ENCODE measurements at places on chromosomes 4 and X.
A peak's percentile ranks its signal among the peaks of the same experiment; 100 is the strongest.

GRCh38 chrX:109448282-109448938 is 33.5 kb downstream of the GUCY2F start:
- no peak for DNase-seq

DNA sequence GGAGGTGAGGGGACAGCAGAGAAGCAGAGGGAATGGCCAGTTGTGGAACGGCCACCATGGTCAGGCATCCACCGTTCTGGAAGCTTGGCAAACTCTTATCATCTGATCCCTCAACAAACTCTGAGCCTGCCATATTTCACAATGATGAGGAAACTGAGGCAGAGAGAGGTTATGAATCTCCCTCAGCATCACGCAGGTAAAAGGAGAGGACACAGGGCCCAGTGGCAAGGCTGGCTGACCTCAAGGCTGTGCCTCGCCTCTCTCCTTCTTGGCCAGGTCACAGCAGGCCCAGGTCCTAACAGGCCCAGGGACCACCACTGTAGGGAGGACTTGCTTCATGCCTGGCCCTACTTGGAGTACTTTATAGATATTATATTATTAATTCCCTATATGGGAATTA is 242.8 kb downstream of the EVC2 start:
- DNase-seq: no peak

- DNase-seq: peak; percentile 27
Observed at GRCh38 chr4:111631215-111631999, 513.8 kb upstream of the FAM241A start.

- DNase-seq: no peak
Observed at GRCh38 chrX:52811065-52811625, at the start of gene XAGE5. Gene XAGE5, plus strand, starts transcription at chrX:52811287. Its CDS starts 1,280 bp downstream, at chrX:52812567.

- no peak for DNase-seq
Observed at GRCh38 chr4:189385579-189385978, 555.1 kb upstream of the FRG1 start.

DNA sequence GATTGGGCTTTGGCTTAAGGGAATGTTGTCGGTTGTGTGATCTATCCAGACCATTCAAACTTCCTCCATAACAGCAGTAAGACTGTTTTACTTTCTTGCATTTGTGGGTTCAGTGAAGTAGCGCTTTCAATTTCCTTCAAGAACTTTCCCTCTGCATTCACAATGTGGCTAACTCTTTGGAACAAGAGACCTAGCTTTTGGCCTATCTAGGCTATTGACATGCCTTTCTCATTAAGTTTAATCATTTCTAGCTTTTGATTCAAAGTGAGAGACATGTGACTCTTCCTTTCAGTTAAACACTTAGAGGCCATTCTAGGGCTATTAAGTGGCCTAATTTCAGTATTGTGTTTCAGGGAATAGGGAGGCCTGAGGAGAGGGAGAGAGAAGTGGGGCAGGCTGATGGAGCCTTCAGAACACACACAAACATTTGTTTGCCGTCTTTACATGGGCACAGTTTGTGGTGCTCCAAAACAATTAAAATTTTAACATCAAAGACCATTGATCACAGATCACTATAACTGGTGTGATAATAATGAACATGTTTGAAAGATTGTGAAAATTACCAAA is 34.1 kb downstream of the ADH5 start:
- no peak for DNase-seq

DNA sequence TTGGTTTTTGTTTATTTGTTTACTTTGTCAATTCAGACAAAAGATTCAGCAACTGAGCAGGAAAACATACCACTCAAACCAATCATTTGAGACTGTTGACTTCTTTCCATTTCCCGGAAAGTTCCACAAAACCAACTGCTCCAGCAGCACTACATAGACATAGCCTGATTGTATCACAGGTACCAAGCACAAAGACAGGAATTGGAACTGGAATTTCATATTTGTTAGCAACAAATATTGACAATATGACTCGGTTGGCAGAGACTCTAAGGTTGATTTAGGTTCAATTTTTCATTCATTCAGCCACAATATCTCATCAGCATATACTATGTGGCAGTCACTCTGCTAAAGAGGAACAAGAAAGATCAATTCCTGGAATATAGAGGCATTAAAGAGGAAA is 364.0 kb downstream of the ZIC3 start:
- no peak for DNase-seq

GRCh38 chrX:100695302-100695701 is 36.6 kb downstream of the SYTL4 start:
- DNase-seq: no peak

DNA sequence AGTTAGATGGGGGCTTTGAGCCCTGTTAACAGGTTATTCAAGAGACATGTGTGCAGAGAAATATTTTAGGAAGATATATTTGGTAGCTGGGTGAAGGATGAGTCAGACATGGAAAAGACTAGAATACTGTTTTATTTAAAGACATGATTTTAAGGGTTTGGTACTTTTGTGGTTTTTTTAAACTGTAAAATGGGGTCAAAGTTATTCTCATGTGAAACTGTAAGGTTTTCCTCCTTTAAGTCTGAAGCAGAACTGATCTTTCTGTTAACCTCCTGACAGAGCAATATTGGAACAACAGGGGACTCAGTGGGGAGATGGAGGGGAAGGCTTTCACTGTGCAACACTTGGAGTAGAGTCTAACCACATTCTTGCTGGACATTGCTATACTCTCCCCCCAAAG is 112.4 kb upstream of the LSM6 start:
- DNase-seq: no peak

DNA sequence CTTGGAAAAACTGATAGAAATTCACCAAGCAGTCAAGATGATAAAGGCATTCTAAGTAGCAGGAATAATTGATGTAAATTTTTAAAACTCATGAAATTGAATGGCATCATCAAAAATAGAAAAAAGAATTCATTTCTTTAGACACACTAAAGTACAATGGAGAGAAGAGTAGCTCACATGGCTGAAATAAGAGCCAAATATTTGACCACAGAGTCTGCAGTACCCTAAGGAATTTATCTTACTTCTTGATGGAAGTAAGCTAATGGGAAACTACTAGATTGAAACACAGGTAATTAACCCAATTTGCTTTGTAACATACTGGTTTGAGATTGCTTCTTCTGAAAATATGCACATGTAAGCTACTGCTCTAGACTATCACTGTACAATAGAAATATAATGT is 70.8 kb upstream of the GPM6A start:
- no peak for DNase-seq

GRCh38 chrX:27444093-27444908 is 18.8 kb downstream of the PPP4R3C start:
- no peak for DNase-seq

- DNase-seq: no peak
Observed at GRCh38 chrX:20913760-20914159, 460.5 kb upstream of the CNKSR2 start.

DNA sequence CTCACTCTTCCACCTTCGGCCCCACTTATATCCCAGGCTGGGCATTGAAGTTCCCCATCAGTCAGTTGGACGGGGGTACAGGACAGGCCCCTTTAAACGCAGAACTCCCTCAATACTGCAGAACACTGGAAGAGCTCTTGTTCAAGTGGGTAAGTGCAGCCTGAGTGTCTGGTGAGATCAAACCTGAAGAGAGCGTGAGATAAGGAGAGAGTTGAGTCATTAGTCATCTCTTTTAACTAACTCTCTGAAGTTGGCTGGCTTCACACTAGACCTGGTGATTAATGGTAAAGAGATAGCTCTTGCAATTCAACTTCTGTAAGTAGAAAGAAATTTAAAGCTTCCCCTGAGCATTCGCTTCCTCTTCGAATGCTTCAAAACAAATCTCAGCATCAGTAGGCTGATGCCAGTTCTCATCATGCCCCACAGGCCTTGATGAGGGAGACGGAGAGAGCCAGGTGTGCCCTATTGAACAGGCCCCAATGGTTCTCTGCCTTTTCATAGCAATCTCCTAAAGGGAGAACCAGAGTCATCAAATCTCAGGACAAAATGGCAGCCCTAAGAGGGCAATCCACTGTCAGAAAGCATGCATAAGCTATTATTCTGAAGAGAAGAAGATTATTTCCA is 41.0 kb upstream of the JADE1 start:
- DNase-seq: peak; percentile 6

GRCh38 chrX:41382714-41383645 is 49.0 kb downstream of the DDX3X start:
- DNase-seq: peak; percentile 17

DNA sequence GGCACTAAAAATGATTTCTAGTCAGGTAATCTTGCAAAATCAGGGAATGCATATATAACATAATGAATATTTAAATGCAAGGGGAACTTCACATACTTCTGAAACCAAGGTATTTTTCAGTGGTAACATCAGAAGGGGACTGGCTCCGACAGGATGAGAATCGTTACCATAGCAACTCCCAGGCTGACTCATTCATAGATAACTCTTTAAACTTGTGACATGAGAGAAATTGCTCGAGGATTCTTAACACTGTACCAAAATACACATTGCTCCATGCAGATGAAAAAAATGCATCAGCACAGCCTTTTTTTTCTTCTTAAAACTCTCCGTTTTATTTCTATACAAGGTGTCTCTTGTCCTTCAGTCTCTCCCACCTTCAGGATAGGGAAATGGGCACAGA is 114.3 kb downstream of the GABRB1 start:
- peak; percentile 75 for DNase-seq

- DNase-seq: no peak
Observed at GRCh38 chrX:24124244-24124799, 25.2 kb upstream of the ZFX start.

- DNase-seq: no peak
Observed at GRCh38 chr4:78222575-78223186, 165.6 kb downstream of the FRAS1 start.

GRCh38 chr4:72394012-72394663 is 174.9 kb downstream of the ADAMTS3 start:
- no peak for DNase-seq

DNA sequence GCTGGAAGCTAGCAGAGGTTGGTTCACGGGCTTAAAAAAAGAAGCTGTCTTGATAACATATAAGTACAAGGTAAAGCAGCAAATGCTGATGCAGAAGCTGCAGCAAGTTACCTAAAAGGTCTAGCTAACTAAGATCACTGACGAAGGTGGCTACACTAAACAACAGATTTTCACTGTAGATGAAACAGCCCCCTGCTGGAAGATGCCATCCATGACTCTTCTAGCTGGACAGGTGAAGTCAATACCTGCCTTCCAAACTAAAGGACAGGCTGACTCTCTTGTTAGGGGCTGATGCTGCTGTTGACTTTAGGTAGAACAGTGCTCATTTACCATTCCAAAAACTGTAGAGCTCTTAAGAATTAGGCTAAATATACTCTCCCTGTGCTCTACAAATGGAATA is 99.5 kb downstream of the FBXW7 start:
- DNase-seq: no peak

DNA sequence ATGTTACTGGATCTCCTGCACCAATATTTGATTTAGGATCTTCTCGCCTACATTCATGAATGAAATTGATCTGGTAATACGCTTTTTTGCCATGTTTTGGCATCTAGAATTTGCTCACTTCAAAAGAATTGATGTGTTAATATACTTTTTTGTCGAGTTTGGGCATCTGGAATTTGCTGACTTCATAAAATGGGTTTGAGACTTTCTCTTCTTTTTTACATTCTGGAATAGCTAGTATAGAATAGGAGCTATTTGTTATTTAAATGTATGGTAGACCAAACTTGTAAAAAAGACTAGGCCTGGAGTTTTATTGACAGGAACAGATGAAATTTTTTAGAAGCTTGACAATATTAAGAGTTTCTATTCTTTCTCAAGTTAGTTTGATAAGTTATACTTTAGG is 404.9 kb upstream of the TENM3 start:
- no peak for DNase-seq

DNA sequence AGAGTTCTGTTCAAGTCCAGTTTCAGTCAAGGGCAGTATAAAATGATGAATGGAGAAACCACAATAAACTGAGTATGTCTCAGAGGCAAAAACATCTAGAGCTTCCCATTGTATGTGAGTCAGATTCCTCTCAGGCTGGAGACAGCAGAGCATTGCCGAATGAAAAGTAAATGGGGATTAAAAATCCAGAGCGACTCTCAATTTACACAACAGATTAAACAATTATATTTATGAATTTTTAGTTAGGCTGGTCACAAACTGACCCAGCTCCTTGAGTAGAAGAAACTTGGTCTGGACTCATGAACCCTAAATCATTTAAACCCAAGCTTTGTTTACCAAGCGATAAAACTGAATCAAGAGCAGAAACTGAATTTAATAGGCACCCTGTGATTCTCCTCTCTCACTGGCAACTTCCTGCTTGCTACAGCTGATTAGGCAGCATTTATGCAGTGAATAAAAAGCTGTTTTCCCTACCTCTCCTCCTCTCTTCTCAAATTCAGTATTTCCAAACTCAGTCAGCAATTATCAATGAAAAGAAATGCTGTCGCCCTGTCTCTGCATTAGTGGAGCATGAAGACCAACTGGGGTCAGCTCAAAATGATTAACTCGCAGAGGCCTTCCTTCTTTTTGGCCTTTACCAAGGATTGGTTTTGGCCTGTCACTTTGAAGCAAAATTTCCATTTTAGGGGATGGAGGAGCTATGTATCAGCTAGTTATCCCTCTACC is 568.0 kb downstream of the PDHA2 start:
- no peak for DNase-seq

DNA sequence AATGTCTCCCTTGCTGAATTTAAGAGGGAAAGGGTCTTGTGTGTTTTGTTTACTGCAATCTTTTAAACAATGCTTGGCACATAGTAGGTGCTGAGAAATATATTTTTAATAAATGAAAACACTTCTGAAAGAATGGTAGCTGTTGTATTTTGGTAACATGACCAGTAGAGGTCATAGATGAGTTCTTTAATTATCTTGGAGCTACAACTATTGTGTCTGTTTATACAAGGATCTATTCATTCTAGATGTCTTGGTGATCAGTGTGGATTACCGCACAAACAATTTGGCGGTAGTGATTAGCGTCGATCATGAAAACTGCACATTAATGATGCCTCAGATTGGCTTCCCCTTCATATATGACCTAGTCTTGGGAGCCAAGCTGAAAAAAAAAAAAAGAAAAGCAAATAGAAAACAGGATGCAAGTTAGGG is 21.4 kb upstream of the SCRG1 start:
- DNase-seq: peak; percentile 19

- no peak for DNase-seq
Observed at GRCh38 chrX:86149119-86149518, 868 bp downstream of the DACH2 start.

GRCh38 chrX:118536687-118537461 is 41.3 kb downstream of the DOCK11 start:
- peak; percentile 33 for DNase-seq

GRCh38 chr4:92968556-92968955 is 664.8 kb downstream of the GRID2 start:
- no peak for DNase-seq

DNA sequence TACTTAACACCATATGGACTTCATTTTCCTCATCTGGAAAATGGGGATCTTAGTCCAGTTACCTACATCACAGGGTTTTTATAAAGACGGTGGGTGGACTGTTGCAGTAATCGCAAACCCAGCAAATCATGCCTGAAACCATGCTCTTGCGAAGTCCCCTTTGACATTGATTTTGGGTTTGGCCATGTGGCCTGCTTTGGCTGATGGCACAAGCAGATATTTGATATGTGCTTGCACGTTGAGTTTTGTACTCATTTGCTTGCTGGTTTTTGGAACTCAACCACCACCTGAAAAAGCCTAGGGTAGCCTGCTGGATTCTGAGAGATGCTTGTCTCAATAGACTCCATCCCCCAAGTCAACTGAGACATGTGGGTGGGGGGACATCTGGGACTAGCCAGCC is 14.4 kb upstream of the KLHL2 start:
- DNase-seq: no peak

- DNase-seq: no peak
Observed at GRCh38 chrX:31708116-31708515, 636.3 kb upstream of the FTHL17 start.

Data from EL (cell line).